Gastrocnemius medialis (tissue), 4 donors: ENCODE measurements at places on chromosomes 16 and 17.

DNA sequence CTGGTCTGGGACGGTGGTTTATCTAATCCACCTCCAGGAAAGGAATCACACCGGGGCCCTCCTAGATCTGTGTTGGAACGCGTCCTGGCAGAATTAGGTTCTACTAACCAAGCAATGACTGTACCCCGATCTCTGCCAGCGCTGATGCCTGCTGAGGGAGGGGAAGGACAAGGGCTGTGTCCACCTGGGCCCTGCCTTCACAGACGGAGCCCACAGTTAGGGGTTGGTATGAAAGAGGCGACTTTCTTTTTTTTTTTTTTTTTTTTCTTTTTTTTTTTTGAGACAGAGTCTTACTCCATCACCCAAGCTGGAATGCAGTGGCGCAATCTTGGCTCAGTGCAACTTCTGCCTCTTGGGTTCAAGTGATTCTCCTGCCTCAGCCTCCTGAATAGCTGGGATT is 9.9 kb upstream of the KRT19 start:
- no peak for DNase-seq

GRCh38 chr17:77020973-77021372 is 119.8 kb upstream of the SEC14L1 start:
- DNase-seq: no peak

GRCh38 chr17:36498155-36498554 is 11.7 kb downstream of the ZNHIT3 start:
- no peak for DNase-seq

GRCh38 chr17:79339321-79339720 is 264.7 kb downstream of the ENGASE start:
- DNase-seq: no peak

GRCh38 chr16:68084504-68085258 is 489 bp upstream of the NFATC3 start:
- peak; percentile 76 for DNase-seq

GRCh38 chr16:82043680-82044584 is 8.9 kb downstream of the HSD17B2 start:
- no peak for DNase-seq

- peak; percentile 52 for DNase-seq
These were observed 1.1 kb upstream of the TRPV3 start for GRCh38 chr17:3558603-3559269.

- DNase-seq: no peak
These were observed 15.6 kb downstream of the RNF112 start for GRCh38 chr17:19426631-19427030.

DNA sequence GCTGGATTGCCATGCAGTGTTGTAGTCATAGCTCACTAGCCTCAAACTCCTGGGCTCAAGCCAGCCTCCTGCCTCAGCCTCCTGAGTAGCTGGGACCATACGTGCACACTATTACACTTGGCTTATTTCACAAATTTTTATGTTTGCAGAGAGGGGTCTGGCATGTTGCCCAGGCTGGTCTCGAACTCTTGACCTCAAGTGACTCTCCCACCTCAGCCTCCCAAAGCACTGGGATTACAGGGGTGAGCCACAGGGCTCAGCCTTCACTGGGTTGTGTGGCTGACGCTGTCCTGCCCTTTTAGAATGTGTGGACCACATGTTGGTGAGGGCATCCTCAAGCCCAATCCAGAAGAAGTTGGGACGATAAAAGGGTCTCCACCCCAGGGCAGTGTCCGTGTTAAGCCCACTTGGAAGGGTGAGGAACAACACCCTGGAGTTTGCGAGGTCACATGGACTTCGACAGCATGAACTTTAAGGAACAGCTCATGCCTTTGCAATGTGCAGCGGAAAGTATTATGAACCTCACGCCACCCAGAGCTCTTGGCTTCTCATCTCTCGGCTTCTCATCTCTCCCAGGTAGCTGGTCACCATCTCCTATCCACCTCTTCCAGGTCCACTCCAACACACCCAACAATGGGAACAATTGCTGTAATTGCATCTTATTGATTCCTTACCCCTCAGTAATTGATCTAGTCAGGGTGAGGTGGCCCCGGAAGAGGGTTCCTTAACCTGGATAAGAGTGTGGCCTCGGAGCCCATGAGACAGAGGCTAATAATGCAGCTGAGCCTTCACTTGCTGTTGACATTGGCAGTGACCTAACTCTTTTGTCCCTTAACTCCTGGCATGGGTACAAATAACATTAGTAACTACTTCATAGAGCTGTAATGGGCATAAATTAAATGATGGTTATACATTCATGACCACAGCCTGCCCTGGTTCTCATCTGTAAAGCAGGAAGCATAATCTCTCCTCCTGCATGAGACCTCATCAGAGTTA is 6.7 kb downstream of the FOXL1 start:
- no peak for DNase-seq

DNA sequence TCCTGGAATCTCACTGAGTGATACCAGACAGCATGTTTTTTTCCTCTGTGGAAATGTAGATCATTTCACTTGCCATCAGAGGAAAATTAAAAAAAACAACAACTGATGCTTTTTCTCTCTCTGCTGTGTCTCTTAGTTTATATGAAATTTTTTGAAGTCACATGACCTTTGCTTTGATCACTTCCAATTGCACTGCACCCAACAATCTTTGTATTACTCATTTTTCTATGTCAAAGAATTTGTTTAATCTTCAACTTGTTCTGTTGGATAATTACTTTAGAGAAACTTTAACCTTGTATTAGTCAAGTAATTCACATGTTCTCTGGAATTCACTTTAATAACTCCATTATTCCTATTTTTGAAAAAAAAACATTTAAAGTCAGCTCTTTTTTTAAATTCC is 1452.7 kb upstream of the CDH8 start:
- DNase-seq: no peak

DNA sequence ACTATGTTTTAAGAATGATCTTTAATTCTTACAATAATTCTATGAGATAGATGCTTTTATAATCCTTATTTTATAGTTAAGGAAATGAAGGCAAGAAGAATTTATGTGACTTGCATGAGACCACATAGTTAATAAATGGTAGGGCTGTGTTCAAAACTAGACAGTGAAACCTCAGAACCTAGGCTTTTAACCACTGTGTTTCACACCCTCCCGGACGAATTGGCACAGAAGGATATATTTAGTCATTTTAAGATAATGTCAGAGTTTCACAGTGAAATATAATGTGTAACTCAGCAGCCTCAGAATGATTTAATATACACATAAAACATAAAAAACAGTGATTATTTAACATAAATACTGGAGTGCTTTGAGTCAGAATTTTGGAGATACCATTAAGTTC is 57.0 kb downstream of the NSRP1 start:
- no peak for DNase-seq

DNA sequence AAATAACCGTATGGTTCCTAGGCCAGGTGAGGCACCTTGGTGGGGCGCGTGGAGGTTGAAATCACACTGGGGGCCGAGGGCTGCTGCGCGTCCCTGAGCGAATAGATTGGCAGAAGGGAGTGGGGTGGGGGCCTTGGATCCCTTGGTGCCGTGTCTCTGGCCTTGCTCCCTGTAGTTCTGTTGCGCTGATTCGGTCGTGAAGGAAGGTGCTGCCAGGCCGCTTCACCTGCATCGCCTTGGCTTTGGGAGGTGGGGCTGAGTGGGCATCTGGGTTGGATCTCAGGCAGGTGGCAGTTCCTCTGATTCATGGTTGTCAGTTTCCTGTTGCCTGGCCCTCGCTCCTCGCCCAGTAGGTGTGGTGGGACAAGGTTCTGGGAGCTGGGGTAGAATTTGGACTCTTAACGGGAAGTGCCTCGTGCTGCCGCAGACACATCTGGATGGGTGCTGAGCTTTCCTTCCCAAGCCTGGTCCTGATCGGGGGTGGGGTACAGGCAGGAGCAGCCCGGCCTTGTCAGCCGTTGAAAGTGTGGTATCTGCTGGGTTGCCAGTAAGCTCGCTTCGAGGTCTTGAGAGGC is 30.1 kb downstream of the PGS1 start:
- DNase-seq: no peak

DNA sequence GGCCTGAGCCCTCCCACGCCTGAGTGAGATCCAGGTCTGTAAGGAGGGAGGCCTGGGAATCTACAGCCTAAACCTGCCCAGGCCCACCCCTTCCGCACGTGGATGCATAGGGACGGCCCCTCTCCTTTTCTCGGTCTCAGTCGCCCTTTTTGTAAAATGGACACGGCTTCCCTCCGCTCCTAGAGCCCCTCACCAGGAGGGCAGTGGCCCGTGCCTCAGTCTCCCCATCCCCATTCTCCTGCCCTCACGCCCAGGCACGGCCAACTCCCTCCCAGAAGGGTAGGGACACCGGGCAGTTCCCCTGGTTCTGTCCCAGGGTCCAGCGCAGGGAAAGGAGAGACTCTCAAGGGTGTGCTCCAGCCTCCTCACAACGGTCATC is 48.1 kb downstream of the WNT3 start:
- DNase-seq: no peak

DNA sequence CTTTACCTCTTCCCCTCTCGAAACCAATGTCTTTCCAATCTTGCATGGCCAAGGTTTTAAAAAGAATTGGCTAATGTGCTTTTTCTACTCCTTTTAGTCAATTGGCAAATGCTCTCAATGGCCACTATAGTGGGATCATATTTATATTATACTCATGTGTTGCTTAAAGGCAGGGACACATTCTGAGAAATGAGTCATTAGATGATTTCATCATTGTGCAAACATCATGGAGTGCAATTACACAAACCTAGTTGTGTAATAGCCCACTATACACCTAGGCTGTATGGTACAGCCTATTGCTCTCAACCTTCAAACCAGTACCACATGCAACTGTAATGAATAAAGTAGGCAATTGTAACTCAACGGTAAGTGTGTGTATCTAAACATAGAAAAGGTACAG is 180.9 kb downstream of the HS3ST3A1 start:
- DNase-seq: no peak

- no peak for DNase-seq
These were observed 78.9 kb downstream of the DNAH3 start for GRCh38 chr16:21071741-21072140.

DNA sequence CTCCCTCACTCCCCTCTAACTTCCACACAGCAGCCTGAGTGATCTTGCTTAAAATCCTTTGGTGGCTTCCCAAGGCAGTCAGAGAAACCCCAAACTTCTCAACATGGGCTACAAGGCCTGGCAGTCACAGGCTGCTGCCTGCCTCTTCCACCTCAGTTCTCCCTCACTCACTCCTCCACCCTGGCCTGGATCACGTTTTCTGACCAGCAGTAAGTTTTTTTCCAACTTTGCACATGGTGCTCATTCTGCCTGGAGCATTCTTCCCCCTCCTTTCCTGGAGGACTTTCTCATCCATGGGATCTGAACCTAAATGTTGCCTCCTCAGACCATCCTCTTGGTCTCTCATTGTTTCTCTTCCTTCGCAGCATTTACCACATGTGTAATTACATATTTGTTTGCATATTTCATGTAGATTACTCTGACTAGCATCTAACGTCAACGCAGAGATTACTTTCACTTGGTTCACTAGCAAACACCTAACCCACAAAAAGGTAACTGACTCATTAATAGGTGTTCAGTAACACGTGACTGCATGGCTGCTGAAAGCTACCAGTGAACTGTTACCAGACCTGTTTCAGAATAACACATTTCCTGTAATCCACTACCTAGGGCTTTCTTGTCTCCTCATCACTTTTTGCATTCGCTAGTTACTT is 17.1 kb downstream of the GNA13 start:
- no peak for DNase-seq

DNA sequence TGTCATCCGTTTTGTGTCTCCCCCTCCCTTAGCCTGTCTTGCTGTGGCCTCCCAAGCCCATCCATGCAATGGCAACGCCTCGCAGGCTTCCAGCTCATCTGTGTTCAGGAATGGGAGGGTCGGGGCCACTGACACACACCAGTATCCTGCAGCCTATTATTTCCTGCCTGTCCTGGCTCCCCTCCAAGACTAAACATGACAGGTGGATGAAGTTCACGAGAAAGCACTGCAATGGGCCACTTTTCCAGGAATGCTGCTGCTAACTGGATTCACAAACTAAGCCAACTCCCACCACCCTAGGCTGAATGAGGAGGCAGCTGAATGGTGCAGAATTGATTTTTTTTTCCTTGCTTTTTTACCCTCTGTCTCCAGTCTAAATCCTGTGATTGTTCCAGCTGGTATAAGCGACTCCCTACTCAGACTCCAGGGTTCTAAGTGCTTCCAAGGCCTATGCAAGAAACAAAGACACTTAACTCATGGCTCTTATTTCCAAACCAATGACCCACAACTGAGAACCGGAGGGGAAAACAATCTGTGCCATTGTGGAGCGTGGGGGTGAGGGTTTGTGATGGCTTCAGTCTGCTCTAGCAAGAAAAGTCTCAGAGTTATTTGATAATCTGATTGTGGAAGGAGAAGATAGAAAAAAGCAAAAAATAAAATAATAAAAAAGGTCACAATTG is 23.3 kb downstream of the TMEM100 start:
- DNase-seq: no peak

GRCh38 chr16:88323041-88323440 is 59.7 kb upstream of the ZNF469 start:
- no peak for DNase-seq

DNA sequence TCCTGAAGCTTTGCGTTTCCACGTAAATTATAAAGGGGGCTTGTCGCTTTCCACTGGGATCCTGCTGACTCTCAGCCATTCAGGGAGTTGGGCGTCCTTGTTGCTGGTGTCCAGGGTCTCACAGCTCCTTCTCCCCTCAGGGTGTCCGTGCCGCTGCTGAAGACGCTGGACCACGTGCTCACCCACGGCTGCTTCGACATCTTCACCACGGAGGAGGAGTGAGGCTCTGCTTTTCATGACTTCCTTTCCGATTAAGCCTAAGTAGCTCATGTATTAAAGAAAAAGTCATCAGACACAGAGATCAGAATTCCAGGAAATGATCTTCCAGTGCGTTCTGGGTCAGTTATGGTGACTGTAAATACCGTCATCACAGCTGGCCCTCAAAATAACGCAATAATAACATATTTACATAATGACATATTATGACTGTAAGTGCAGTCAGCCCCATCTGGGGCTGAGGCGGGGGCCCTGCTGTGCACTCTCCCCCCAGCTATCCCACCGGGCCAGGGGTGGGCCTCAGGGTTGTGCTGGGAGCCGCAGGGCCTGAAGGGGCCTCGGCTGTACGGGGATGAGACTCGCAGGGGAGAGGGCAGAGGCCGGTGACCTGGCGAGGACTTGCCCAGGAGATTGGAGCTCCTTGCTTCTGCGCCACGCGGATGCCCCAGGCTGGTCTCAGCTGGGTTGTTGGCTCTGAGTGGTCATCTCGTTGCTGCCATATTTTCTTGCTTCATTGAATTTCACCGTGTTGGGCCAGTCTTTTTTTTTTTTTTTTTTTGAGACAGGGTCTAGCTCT is 92.9 kb upstream of the ZNF750 start:
- no peak for DNase-seq

DNA sequence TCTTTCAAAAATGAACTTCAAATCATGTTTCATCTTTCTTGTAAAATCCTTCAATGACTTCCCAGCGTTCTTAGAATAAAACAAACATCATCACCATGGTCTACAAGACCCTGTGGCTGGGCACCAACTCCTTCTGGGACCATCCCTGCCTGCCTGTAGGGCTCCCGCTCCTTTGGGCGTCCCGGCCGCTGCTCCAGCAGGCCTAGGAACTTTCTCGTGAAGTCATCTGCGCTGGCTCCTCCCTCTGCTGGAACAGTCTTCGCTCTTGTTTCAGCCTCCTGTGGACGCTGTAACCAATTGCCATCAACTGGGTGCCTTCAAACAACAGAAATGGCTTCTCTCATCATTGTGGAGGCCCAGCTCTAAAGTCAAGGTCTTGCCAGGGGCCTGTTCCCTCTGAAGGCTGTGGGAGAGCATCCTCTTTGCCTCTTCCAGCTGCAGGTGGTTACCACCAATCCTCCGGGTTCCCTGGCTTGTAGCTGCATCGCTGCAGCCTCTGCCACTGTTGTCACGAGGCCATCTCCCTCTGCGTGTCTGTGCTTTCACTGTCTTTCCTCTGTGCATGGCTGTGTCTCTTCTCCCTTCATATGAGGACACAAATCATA is 185.5 kb upstream of the SDK2 start:
- no peak for DNase-seq

GRCh38 chr17:57906910-57907309 is 48.3 kb downstream of the CUEDC1 start:
- no peak for DNase-seq
